ENCODE measurements at places on chromosomes 7 and 10.

GRCh38 chr10:124145109-124145870 is 51.9 kb upstream of the CHST15 start:
- DNase-seq = no peak

DNA sequence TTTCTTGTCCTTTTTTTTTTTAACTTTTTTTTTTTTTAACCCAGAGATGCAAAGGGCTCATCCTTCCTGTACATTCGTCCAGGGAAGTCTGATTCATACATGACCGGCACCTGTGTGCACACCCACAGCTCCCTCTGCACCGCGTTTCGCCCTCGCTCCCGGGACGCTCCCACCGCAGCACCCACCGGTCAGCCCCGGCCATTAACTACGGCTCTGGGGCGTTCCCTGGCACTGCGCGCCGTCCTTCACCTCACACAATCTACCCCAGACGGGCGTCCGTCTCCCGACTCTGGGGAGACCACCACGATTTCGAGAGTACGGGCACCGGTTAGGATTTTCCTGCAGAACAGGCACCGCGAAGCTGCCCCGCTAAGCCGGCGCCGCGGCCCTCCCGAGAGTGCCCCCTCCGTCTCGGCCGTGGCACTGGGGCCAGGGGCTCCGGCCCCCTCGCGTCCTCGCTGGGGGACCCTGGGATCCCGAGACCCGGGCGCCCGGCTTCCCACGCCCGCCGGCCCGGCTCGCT is 452 bp downstream of the ATE1 start:
- no peak for DNase-seq

- no peak for DNase-seq
Measured at GRCh38 chr10:21020545-21020944, 123.4 kb upstream of the NEBL start.

DNA sequence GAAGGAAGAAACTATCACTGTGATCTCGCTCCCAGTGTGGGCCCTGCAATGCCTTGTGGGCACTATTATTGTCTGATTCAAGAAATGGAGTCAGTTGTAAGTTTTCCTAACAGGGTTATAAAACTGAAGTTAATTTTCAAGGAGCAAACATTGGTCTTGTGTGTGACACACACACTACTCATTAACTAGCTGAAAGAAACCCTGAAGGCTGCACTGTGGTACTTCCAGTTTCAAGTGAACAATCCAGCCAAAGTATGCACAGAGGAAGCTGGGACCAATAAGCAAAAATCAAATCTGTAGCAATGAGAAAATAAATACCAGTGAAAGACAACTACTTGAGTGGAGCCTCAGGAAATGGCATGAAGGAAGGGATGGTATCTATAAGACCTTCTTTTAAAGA is 506.6 kb upstream of the POT1 start:
- DNase-seq = no peak

DNA sequence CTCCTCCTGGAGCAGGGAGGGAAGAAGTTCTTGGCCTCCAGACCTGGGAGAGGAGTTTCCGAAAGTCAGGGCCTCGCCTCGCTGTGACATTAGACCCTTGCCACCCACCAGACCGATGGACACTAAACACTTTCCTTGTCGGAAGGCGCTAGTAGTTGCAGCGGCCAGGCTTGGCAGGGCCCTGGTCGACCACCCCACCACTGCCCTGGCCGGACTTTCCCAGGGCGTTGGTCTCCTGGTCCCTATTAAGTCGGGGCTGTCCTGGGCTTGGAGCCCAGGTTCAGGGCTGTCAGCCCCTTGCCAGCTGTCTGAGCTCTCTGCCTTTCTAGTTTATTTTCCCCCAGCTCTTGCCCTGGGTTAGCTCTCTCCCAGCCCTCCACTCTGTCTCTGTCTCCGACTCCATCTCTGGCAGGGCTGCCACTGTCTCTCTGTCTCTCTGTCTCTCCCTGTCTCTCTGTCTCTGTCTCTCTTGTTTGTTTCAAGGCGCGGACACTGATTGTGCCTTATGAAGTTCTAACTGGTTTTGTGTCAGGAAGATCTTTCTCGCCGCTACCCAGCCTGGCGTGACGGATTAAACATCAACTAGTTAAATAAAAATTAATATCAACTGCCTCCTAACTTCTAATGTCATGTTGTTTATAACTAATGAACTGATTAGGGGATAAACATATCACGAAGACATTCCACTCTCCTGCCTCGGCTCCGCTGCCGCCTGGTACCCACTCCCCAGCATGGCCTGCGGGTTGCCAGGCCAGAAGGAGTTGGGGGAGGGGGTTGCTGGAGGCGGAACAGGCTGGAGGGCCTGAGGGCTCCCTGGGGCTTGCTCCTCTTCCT is 13.8 kb upstream of the PAX2 start:
- no peak for DNase-seq

Measured in chondrocyte (in vitro differentiated cells).